ENCODE measurements at places on chromosomes 12 and 14.

GRCh38 chr12:129119537-129119936 is 266.3 kb downstream of the GLT1D1 start:
- no peak for DNase-seq

- no peak for DNase-seq
Measured at GRCh38 chr14:91400696-91401095, 16.9 kb downstream of the CCDC88C start.

DNA sequence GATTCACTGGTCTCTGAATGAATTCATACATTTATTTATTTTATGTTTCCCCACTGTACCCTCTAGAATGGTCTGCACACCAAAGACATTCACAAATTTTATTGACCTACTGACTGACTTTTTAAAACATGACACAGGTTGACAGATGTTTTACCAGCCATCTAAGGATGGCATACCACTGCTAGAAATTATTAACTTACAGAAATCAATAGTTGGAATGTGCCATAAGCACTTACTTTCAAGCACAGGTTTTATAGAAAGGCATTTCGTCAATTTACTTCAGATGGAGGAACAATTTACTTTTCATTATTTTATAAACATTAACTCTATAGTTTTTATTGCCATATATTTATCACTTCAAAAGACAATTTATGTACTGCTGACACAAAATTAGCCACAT is 448.7 kb upstream of the FBXO33 start:
- no peak for DNase-seq

DNA sequence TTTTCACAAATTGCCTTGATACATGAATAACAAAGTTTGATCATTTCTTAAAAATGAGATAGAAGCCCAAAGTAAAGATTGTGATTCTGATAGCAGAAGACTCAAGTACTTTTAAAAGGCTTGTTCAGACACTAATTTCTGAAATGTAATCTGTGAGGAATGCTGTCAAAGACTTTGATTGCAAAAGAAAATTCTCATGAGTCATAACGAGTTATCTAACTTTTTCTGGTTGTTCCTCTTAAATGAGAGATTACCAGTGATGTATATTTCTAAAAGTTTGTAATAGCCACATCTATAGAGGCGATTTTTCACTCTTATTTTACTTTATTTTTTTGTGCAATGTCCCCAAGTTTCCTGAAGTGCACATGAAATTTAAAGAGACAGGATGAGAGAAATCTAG is 7.0 kb downstream of the PYGL start:
- no peak for DNase-seq

- DNase-seq = no peak
Measured at GRCh38 chr12:27198036-27198435, 46.0 kb upstream of the STK38L start.

GRCh38 chr12:126535971-126536370 is 1470.7 kb downstream of the AACS start:
- DNase-seq = no peak

DNA sequence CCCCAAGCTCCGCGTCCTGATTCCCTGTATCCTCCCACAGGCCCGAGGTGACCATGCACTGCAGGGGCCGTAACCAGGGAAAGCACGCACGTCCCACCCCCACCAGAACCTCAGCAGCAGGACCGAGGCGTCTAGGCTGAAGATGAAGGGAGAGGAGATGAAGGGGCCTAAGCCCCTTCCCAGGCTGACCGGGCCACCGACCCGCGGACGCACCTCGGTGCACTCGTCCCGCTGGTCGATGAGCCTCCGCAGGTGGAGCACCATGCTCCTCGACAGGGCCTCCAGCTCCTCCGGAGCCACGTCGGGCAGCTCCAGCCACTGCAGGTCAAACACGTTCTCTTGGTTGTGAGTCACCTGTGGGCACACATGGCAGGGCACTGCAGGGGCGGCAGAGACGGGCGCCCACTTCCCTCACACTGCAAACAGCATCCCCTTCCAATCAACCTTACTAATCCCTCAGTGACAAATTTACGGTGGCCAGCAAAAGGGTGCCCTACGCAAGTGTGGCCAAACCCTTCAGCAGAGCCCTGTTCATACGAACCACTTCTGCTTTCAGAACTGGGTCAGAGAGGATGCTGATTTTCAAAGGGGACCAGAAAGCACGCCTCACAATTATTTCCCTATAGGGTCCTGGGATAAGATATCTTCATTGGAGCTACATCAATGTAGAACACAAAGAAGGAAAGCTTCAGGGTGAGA is 77.8 kb downstream of the CCDC88C start:
- DNase-seq = no peak

- DNase-seq = no peak
Measured at GRCh38 chr12:70190262-70191010, 52.8 kb upstream of the CNOT2 start.

DNA sequence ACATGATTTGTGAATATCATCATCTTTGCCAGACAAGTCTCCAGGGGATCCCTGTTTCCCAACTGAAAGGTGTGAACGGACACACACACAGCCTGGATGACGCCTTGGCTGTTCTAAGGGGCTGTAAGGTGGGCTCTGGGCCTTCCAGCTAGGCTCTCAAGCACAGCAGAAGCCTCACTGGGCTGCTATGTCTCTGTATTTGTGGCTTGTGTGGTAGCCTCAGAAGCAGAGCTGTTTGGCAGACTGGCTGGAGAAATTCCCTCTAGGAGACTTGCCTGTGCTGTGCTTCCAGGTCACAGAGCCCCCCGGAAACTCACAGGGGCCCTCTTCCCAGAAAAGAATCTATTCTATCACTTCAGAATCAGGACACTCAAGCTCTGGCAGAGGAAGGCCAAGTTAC is 21.4 kb downstream of the OTUB2 start:
- DNase-seq = no peak

GRCh38 chr12:21183721-21184275 is 52.8 kb downstream of the SLCO1B1 start:
- DNase-seq = no peak

- DNase-seq = no peak
Measured at GRCh38 chr12:83256562-83256961, 569.9 kb downstream of the TMTC2 start.

DNA sequence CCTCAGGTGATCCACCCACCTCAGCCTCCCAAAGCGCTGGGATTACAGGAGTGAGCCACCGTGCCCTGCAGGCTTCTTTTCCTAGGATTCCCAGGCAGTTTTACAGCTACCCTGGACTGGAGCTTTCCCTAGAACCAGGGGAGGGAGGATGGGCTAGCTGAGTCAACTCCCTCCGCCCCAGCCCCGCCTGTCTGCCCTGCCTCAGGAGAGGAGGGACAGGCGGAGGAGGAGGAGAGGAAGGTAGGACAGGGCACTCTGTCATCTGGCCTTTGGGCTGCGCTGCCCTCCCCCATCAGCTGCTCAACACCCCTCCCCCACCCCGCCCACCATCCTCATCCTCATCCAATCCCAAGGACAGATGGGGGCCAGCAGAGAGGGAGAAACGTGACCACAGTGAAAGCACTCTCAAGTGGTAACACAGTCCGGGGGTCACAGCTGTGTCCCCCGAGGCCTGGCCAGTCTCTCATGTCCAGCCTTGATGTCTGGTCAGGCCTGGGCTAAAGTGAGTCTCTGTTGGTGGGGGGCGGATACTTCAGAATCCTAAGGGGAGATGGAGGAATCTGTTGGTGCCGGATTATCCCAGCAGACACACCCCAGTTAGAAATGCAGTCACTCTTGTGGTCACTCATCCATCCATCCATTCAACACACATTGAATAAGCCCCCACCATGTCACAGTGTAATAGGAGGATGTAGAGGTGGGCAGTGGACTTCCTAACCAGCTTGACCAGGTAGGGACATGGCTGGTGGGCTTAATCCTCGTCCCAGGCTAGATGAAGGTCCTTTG is 12.3 kb downstream of the FIGNL2 start:
- DNase-seq = no peak

DNA sequence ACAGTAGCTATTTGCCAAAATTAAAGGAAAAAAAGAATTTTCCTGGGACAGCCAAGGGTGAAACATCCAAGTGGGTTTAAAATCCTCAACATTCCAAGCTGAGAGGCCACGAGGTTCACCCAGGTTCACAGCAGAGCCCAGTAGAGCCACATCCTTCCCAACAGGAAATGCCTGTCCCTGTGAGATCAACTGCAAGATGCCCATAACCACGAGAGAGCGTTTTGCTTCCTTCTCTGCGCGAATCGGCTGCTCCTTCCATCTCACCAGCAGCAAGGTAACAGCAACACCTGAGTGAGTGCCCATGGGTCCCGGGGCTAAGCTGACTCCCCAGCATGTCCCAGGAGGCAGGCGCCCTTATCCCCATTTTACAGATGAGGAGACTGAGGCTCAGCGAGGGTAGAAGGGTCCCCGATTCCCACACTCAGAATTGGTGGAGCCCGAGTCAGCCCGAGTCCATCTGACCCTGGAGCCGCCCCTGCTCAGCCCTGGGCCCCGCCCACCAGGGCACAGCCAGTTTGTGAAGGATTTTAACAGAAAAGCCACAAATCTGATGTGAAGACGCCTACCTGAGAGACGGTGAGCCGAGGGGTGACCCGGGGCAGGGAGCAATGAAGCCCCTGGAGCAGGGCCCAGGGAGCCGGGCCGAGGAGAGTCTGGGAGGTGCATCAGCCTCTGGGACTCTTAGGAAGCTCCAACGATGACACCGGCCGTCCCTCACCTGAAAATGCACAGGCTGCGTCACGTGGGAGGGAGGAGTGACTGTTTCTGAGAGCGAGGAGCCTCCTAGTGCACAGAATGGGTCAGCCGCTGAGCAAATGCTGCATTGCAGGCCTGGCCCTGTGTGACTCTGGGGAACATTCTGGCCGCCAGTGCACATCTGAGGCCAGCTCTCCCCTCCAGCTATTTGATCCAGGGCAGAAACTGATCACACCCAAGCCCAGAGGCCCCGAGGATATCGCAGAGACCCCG is 236.9 kb upstream of the SFSWAP start:
- no peak for DNase-seq

- no peak for DNase-seq
Measured at GRCh38 chr12:61857968-61858367, 402.2 kb upstream of the USP15 start.

DNA sequence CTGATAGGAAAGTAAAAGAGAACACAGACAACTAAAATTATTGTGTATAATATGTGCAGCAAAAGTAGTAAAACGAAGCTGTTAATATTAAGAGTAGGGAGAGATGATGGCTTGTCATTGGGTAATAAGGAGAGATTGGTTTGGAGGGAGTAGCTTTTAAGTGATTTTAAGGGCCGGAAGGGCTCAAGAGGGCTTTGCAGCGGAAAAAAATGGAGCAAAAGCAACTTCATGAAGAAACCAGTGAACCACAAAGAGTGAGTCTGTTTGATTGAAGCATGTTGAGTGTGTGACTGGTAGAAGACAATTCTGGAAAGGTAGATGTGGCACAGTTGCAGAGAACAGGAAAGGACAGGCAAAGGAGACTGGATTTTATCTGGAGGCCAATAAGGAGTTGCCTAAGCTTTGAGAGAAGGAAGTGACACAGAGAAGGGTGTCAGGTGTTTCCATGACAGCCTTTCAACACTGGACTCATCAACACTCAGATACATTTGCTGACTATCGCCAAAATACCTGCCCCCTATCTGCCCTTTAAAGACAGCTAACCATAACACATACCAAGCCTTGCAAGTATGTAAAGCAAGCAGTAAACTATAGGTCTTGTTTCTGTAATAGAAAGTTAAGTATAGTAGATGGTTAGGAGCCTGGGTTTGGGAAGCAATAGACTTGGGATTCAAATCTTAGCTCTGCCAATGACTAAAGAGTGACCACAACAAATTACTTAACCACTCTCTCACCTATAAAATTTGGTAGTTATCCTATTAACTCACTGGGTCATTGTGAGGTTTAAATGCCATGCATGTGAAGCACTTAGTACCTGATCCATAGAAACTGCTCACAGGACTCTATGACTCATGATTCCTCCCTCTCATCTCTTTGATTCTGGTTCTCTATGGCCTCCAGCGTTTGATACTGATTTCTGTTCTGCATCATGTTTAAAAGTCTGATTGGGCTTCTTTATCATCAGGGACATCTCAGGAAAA is 117.3 kb upstream of the LMNTD1 start:
- no peak for DNase-seq

DNA sequence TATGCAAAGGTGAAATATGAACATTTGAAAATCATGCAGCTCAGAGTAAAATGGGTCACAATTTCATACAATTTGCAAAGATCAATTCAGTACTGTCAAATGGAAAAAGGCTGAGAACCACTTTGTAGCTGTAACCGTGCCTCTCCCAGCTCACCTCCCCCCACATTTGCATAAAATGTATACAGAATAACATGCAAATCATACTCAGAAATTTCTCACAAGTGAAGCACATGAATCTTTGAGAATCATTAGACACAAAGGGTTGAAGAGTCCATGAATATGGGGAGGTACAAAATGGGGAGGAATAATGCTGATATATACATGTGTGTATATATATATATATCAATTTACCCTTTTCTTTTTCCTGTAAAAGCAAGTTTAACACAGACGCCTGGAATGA is 162.1 kb downstream of the APAF1 start:
- no peak for DNase-seq

- no peak for DNase-seq
Measured at GRCh38 chr14:105163040-105163742, 5.4 kb downstream of the JAG2 start.

DNA sequence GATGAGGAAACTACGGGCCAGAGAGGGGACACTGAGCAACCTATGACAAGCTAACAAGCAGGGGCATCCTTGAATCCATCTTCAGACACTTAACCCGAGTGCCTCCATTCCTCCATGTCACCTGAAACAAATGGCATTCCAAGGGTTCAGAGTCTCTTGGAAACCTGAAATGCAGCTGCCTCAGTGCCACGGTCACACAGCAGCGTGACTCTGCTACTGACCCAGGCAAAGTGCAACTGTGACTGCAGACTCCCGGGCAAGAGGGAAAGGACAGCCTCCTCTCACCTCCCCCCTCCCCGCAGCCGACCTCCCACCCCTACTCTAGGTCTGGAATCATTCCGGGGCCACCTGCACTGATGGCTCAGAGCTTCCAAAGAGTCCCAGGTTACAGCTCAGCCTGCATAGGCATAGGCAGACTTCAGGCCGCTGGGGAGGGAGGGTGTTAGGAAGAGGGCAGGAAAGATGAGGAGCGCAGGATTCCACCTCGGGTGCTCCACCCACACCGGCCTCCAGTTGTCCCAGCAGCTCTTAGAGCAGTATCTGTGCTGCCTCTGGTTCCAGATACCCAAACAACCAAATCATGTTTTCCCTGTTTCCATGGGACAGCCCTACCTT is 53.2 kb downstream of the KCNK10 start:
- DNase-seq = no peak

DNA sequence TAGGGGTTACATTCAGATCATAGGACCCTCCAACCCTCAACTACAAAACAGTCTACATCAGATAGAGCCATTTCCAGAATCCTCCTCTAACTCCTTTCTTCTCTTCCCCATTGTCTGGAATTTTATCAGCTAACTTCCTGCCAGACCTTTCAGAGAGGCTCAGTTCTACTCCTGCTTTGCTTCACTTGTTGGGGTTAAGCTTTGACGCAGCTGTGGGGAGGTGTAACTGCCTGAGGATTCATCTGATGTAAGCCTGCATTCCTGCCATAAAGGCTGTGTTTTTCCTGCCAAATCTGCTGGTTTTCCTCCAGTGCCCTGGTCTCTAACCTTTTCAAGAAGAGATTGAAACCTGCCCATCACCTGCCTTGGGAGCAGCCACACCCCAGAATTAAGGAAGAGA is 16.9 kb downstream of the DHRS2 start:
- DNase-seq = no peak

DNA sequence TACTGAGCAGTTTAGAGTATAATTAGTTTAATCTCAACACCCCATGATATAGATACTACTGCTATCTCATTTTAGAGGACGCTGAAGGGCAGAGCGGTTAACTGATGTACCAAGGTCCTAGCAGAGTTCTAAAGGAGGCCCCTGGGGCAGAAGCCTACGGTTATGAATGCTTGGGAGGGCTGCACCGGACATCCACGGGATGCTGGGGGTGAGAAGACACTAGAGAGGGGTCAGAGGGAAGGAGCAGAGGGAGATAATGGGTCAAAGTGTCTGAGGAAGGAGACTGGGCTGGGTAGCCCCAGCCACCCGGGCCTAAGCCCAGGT is 1.6 kb upstream of the ACTR6 start:
- no peak for DNase-seq
